ENCODE measurements at places on chromosomes 5 and 9.

DNA sequence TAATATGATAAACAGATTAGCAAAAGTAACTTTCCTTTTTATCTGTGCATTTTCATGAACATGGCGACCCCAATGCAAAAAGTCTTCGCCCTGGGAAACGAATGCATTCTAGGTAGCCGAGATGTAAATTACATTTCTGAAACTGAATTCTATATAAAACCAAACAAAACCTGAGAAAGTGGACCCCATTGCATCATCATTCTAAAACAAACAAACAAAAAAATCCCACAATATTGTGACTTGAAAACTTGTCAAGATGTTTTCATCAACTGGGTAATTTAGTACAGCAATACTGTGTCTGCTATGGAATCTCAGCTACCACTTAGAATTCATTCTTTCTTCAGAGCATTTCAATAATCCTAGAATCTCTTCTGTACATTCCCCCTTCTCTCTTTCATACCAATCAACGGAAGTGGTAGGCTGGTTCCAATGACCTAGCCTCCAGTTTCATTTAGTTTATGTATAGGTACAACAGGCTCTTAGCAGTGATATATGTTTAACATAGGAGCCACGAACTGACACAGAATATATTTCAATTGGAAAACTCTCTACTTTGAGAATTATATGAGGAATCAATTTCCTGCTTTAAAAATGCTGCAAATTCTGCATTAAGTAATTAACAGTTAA lies 85.6 kb downstream of the FBXW11 start:
- DNase-seq = no peak

DNA sequence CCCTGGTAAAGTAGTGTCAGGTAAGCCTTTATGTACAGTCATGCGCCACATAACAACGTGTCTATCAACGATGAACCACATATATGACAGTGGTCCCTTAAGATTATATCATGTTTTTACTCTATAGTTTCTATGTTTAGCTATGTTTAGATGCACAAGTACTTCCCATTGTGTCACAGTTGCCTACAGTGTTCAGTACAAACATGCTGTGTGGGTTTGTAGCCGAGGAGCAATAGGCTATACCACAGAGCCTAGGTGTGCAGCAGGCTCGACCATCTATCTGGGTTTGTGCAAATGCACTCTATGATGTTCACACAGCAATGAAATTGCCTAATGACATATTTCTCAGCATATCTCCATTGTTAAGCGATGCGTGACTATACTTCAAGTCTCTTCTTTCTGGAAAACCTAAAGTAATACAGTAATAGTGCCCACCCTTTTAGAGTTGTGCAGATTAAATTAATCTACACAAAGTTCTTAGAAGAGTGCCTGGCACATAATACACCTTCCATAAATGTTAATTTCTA lies 295.9 kb downstream of the ARHGAP26 start:
- no peak for DNase-seq

DNA sequence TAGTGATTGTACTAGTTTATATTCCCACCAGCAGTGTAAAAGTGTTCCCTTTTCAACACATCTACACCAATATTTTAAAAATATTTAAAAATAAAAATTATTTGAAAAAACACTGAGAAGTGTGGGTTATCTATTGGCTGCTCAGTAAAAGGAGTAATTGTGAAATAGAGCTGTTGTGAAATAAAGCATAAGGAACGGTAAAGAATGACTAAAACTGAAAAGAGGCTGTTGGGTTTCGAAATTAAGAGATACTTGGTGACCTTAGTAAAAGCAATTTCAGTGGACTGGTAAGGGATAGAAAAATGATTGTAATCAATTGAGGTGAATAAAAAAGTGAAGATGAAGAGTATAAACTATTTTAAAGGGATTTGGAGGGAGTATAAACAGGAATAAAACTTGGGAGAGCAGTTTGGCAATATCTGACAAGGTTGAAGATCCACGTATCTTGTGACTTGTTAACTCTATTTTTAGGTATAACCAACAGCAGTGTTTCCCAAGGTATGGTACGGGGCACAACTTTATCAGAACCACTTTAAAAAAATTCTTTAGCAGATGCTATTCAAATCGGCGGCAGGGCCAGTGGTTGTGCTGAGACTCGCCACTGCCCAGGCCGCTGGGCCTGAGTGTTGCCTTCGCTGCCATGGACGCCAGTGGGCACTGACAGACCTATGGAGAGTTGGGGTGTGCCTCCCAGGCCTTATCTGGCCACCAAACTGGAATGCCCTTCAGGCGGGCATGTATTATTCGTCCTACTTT lies 63.3 kb downstream of the TMEM38B start:
- no peak for DNase-seq

DNA sequence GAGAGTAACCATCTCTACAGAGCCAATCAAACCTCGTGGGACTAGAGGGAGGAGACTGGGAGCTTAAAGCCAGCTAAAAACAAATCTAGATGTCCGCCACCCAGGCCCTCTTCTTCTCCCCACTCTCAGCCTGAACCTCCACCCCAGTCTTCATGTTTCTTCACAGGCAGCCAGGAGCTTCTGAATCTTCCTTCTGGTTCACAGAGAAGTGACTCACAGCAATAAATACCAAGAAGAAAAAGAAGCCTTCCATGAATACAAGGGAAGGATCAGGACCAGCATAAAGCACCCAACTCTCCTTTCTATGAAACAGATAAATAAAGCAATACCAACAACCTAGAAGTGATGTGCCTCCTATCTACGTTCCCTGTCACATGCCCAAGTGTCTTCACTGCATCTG lies 103.3 kb upstream of the SLIT3 start:
- DNase-seq = no peak

GRCh38 chr5:138603249-138603920 lies 28.2 kb upstream of the HSPA9 start:
- no peak for DNase-seq

DNA sequence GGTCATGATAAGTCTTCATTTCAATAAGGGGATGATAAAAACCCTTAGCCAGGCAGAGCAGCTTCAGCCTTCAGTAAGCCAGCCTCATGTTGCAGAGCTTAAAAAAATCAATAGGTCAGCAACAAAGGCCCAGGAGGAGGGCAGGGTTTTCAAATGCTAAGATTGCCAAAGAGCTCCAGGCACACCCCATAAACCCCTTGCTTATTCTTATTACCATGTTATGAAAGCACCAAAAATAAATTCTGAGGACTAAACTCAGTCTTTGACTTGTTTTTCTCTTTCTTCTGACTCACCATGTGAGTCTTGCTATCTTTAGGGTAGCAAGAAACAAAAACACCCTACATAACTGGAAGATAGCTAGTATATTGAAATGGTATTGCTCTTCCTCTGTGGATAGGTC lies 317.1 kb downstream of the KCTD16 start:
- DNase-seq = no peak
